ENCODE measurements at places on chromosomes 3 and 15. TPM values are rescaled to one million over a fixed set of nuclear protein-coding genes. Genes with fewer than 3 reads are reported as not detected.

- DNase-seq, result no peak
Observed at GRCh38 chr15:47485419-47485818, 231.9 kb upstream of the SEMA6D start.

GRCh38 chr3:136819392-136819730 is 435 bp downstream of the SLC35G2 start:
- DNase-seq, result peak; percentile 65

DNA sequence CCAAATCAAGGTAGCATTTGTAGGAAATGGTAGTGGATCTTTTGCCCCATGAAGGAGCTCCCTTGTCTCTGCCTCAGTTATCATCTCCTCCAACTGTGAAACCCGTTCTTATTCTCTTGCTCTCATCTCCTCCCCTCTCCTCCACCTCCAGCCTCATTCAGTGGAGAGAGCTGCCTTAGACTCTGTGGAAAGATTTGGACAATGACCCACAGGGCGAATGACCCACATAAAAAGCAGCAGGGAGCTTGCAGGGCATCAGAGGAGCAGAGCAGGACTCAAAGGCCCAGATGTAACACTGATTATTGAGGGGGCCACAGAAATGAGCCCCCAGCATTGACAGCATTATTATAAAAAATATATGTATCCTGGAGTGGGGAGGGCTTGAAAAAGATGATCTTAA is 641.1 kb upstream of the CFAP20DC start:
- no peak for DNase-seq

DNA sequence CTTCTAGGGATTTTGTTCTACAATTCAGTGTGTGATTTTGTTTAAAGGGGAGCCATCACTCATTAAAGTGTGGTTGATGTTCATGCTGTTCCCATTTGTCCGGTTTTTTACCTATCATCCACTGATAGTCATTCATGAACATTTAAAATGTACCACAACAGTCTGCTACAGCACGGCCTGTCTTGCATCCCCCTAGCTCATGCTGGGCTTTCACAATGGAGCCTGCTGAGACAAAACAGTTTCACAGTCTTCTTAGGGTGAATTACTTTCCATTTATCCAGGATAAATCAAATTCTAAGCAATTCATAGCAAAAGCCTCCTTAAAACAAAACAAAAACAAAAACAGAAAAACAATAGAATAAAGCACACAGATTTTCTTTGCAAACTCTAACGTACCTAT is 627.2 kb downstream of the CADM2 start:
- DNase-seq, result no peak

GRCh38 chr15:42623951-42624350 is 48.5 kb downstream of the STARD9 start:
- no peak for DNase-seq

DNA sequence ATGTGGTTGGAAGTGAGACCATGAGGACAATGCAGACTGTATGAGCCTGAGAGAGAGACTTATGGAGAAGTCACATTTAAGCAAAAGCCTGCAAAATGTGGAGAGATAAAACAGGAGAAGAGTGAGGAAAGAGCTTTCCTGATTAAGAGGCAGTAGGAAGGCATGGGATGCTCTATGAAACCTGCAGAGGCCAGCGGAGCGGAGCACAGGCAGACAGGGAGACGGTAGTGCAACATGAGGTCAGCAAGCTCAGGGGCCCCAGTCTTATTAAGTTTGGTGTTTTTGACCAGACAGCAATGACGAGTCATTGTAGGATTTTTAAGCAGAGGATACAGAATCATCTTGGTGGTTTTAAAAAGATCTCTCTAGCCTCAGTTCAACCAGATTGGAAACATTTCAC is 721.5 kb upstream of the GOLIM4 start:
- no peak for DNase-seq

- DNase-seq, result no peak
Observed at GRCh38 chr3:19994796-19995195, 17.3 kb downstream of the PP2D1 start.

DNA sequence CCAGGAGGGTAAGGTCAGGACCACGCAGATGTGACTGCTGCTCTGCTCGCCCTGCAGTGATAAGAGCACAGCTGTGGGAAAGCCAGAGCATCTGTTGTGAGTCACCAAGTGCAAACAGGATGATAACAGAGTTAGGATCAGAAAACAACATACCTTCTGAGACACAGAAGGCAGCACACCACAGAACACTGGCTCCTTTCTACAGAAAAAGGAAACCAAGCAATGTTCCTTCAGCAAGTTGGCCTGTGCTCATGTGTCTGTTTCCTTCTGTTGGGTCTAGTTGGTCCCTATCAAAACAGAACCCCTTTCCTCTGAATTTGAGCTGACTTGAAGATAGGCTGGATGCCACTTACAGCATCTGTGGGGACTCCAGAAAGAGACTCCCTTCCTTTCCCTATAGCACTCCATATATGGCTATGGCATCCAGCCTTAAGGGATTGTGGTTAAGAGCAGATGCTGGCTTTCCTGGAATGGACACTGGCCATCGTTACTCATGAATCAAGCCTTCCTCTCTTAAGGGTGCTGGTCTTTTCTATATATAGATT is 440.7 kb upstream of the THBS1 start:
- DNase-seq, result peak; percentile 75

The TSC22D2 gene
- 18.7 TPM for total RNA-seq

The CFAP161 gene
- not detected for total RNA-seq

The RAD18 gene
- total RNA-seq, result 55.1 TPM

The SLC2A2 gene
- not detected for total RNA-seq

The ROPN1B gene
- not detected for total RNA-seq

The DNAH12 gene
- total RNA-seq, result not detected

The CAPN3 gene
- 2.3 TPM for total RNA-seq
